ENCODE measurements at places on chromosomes 7 and 10.

- DNase-seq = no peak
These were observed at the start of gene NKX6-2 for GRCh38 chr10:132785723-132786475. NKX6-2 (minus strand) TSS chr10:132786147; CDS start chr10:132785948, 199 bp downstream.

DNA sequence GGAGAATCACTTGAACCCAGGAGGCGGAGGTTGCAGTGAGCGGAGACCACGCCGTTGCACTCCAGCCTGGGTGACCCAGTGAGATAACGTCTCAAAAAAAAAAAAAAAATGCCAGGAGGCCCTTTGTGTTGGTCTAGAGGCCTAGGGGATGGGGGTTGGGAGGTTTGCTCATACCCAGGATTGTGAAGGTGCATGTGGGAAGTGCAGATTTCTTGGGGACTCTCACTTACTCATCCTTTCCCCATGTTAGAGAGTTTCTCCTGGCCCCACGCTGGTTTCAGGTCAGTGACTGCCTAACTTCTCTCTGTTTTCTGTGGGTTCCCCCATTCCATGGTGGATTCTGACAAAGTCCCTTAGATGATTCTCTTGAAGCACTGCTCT lies 471.5 kb upstream of the CNTNAP2 start:
- DNase-seq = no peak

DNA sequence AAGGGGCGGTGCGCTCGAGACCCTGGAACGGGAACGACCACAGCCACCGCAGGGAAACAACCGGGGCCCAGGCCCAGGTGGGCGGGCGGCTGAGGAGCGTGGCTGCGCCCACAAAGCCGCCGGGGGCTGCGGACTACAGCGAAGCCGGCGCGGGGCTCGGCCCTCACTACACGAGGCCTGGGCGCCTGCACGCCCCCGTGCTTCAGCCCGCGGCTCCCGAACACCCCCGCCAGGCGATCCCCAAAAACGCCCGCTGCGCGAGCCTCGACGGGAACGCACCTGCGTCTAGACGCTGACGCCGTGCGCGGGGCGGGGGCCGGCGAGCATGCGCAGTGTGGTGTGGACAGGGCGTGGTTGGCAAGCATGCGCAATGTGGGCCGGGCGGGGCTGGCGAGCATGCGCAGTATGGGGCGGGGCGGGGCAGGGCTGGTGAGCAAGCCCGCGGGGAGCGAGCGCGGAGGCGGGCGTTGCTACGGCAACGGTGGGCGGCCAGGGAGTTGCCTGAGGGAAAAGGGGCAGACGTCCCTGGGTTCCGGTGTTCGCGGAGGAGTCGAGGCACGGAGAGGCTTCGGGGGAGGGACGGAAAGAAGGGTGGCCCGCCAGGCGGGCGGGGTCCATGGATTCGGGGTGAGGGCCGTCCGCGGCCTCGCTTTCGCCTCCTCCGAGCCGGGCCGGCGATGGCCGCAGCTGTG lies at the start of gene RNF32:
Gene RNF32, plus strand, starts transcription at position 518 of the 692 bp plus-strand sequence. CDS start 3,104 bp downstream, outside the sequence.
- DNase-seq = no peak

GRCh38 chr10:22714479-22715289 lies at the start of gene PIP4K2A:
PIP4K2A (minus strand) TSS chr10:22714578; CDS start chr10:22714326, 252 bp downstream.
- DNase-seq = no peak

- DNase-seq = no peak
These were observed 301.7 kb downstream of the TCERG1L start for GRCh38 chr10:131009791-131010190.

- no peak for DNase-seq
These were observed 14.6 kb upstream of the ZEB1 start for GRCh38 chr10:31304291-31304970.

GRCh38 chr10:16993186-16993585 lies 136.4 kb downstream of the CUBN start:
- DNase-seq = no peak

- DNase-seq = no peak
These were observed 20.8 kb downstream of the VSIR start for GRCh38 chr10:71752391-71753090.

DNA sequence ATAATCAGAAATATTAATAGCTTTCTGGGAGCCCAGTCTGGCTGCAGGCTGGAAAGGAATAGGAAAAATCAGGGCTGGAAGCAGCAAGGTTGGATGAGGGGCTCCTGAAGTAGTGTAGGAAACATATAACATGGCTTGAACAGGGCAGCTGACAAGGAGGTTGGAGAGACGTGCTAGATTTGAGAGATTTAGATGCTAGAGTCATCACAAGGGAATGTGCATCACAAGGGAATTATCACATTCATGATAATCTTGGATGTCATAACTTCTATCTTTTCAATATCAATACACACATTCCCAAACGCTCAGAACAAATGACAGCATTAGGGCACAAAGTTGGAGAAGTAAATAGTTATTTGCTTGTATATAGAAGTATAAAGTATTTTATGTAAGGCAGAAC lies 120.9 kb upstream of the EGFR start:
- no peak for DNase-seq

DNA sequence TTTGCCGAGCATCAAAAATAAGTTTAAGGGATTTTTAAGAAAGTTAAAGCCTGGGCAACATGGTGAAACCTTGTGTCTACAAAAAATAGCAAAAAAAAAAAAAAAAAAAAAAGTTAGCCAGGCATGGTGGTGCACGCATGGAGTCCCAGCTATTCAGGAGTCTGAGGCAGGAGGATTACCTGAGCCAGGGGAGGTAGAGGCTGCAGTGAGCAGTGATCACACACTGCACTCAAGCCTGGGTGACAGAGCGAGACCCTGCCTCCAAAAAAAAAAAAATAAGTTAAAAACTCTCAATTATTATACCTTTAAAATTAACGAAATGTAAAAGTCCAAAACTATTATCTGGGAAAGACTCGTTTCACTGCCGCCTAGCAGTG lies 35.0 kb upstream of the DAGLB start:
- no peak for DNase-seq

DNA sequence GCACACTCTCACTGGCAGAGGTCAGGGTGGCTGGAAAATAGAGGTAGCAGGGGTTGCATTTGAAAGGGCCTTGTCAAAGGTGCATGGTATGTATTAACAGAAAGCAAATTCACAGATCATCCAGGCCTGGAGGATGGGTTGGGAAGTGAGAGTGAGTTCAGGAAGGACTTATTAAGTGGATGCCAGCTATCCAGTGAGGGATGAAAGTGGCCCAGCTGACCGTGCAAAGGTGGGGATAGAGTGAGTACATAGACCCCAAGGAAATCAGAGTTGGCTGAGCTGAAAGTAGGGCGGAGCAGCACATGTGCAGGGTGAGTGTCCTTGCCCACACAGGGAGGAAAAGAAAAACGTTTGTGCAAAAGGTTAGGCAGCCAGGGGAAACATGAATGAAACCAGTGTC lies 58.1 kb downstream of the HECW1 start:
- no peak for DNase-seq

DNA sequence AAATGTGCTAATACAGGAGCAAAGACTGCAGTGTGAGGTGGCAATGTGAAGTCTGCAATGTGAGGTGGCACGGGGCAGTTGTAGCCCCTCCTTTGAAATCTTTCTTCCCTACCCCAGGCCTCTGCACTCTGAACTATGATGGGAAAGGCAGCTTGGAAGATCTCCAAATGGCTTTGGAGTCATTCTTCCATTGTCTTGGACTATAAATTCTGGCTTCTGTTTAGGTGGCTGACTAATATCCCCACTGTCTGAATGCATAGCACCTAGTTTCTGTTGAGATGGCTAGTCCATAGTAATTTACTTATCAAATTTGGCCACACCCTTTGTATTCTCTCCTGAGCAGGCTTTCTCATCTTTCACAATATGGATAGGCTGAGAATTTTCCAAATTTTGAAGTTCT lies 175.0 kb downstream of the CFTR start:
- DNase-seq = no peak

GRCh38 chr10:85615556-85615955 lies 751.0 kb downstream of the GRID1 start:
- no peak for DNase-seq

DNA sequence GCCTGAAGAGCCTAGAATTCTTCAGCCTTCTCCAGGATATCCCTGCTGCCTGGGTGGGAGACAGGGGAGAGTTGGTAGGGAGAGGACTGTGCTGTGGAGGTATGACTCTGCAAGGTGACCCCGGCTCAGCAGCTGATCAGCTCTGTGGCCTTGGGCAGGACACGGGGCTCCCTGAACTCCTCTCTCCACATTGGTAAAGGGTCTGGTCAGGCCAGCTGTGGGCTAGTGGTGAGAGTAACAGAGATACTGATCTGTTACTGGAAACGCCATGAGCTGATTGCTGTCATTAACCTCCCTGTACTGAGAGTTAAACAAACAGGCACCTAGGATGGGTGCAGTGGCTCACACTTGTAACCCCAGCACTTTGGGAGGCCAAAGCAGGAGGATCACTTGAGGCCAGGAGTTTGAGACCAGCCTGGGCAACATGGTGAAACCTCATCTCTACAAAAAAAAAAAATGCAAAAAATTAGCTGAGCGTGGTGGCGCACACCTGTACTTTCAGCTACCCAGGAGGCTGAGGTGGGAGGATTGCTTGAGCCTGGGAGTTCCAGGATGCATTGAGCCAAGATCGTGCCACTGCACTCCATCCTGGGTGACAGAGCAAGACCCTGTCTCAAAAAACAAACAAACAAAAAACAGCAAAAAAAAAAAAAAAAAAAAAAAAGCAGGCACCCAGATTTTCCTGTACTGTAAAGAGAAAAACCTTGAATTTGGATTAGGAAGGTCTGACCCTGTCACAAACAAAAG lies 151.5 kb downstream of the CUX1 start:
- DNase-seq = no peak

- DNase-seq = no peak
These were observed 32.9 kb upstream of the KMT2E start for GRCh38 chr7:104980841-104981671.

DNA sequence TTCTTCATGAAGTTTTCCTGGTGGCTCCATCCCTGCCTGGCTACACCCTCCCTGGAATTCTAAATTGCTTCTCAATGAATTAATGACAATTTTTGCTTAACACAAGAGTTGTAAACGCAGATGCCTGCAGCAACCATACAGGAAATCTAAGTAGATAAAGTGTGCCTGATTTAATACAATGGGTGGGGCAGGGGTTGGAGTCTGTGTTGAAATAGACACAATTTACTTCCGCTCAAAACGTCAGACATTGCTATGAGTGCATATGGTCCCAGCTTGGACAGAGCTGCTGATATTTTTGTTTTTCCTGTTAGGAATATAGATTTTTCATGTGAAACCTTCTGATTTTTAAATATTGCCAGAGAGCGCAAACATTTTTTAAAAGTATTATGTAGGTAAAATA lies 1235.0 kb upstream of the SORCS1 start:
- DNase-seq = no peak

- no peak for DNase-seq
These were observed 128.6 kb downstream of the ICA1 start for GRCh38 chr7:8133188-8133848.

GRCh38 chr10:103663802-103664201 lies 170.3 kb downstream of the NEURL1 start:
- DNase-seq = no peak

DNA sequence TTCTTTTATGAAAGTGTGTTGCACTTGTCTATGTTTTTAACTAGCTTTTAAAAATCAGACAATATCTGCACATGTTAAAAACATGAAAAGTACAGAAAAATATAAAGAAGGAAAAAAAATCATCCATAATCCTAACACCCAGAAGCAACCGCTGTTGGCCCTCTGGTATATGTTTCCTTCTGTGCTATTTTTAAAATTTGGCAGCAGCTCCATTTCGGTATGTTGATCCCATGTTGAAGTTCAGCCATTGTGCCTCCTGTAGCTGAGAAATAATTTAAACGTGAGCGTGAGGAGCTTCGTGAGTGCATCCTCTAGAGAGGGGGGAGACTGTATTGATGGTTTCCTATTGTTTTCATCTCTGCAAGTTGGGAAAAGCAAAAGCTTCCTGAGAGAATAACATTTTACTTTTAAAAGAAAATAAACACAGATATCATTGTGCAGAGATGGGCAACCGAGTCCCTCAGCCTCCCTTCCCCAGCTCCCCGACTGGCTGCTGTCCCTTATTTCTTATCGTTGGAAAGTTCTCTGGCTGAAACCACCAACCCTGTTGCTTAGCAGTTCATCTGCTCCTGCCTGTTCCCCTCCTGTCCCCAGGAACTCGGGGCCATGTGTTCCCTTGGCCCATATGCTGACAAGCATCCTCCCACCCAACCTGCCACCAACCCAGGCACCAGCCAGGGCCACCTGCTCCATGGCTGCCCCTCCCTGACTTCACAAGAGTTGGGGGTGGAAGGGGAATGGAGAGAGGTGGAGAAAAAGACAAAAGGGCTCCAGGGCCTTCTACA lies 499.1 kb upstream of the PODXL start:
- DNase-seq = no peak

DNA sequence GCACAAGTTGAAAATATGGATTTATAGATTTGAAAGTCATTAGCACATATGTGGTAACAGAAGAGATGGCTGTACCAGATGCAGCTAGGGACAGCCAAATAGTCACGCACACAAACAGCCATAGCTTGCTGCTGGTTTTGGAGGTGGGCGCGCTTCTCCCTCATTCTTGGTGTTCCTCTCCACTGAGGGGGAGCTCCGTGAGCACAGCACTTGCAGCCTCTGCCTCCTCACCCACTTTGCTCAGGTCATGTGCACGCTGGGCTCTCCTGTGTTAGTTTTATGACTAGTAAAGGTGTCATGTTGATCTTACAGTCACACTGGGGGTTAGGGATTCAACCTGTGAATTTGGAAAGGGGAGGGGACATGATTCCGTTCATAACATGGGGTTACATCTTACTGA lies 8.5 kb upstream of the ZNF786 start:
- no peak for DNase-seq

- no peak for DNase-seq
These were observed 397.6 kb downstream of the GPAM start for GRCh38 chr10:111785921-111786320.

- DNase-seq = no peak
These were observed 364.6 kb downstream of the PAXIP1 start for GRCh38 chr7:154638286-154638685.

DNA sequence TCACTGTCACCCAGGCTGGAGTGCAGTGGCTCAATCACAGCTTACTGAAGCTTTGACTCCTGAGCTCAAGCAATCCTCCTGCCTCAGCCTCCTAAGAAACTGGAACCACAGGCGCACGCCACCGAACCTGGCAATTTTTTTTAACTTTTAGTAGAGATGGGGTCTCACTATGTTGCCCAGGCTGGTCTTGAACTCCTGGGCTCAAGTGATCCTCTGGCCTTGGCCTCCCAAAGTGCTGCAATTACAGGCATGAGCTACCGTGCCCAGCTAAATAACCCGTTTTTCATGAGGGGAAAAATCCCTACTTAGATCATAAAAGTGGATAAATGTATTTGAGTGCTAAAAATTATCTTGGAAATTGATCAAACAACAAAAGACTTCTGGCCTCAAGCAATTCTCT lies 200.5 kb upstream of the IMMP2L start:
- no peak for DNase-seq

GRCh38 chr7:114931656-114932011 lies 9.7 kb downstream of the MDFIC start:
- no peak for DNase-seq

- DNase-seq = no peak
These were observed 286.4 kb downstream of the AHR start for GRCh38 chr7:17584822-17585221.

GRCh38 chr7:74401137-74401859 lies 52.4 kb upstream of the GTF2IRD1 start:
- no peak for DNase-seq
